Thoracic aorta (tissue), 2 donors: ENCODE measurements at places on chromosomes 16 and 17. TPM values are rescaled to one million over a fixed set of nuclear protein-coding genes. Genes with fewer than 3 reads are reported as not detected.

The ITGAX gene
- 9.7 TPM for total RNA-seq

GRCh38 chr16:69859105-69859989 is 91.8 kb upstream of the CLEC18A start:
- DNase-seq: no peak

GRCh38 chr16:23195366-23195978 is 12.9 kb downstream of the SCNN1G start:
- no peak for DNase-seq

DNA sequence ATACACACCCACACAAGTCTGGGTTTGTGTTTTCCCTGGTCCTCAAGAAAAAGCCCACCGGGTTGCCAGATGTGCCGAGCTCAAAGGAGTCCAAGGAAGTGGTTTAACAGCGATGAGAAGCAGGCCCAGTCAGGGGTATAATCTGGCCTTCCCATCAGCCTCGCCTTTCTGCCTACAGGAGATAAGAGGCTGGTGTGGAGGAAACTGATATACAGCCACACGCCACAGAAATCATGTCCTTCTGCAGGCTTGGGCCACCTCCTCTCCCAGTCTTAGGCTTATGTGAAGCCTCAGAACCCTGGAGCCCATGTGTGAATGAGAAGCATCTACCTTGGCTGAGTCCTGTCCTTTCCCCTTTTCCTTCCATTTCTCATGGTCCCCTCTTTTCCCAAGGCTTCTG is 43.6 kb upstream of the MMP2 start:
- DNase-seq: no peak

DNA sequence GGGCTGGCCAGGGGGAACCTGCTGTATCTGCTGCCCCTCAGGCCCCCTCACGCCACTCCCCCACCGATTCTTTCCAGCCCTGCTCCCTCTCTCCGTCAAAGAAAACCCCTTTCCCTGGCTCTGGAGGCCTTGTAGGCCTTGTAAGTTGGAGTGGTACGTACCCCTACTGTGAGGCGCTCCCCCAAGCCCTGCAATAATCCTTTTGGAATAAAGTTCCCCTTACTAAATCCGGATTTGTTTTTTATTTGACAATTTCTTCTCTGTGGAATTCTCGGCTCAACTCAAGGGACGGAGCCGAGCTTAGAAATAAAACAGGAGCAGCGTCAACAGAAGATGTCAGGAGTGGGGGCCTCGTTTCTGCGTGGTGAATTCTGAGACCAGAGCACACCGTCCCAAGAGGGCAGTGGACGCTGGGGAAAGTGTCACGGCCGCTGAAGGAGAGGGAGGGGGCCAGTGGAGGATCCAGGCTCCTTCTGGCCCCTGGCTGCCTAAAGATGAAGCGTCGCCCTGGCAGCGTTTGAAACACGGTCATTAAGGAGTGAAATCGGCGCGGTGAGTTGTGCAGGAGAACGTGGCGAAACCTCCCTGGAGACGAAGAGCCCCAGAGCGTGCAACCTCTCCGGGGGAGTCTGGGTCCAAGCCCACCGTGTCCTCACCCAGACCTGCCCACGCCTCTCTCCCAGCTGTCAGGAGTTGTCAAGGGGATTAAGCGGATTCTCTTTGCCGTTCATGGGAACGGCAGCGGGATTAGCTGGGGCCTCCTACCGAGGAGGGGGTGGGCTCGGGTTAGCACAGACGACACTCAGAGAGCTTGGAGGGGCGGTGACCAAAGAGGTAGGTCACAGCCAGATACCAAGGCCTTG is 47.0 kb downstream of the SLC7A5 start:
- DNase-seq: no peak

DNA sequence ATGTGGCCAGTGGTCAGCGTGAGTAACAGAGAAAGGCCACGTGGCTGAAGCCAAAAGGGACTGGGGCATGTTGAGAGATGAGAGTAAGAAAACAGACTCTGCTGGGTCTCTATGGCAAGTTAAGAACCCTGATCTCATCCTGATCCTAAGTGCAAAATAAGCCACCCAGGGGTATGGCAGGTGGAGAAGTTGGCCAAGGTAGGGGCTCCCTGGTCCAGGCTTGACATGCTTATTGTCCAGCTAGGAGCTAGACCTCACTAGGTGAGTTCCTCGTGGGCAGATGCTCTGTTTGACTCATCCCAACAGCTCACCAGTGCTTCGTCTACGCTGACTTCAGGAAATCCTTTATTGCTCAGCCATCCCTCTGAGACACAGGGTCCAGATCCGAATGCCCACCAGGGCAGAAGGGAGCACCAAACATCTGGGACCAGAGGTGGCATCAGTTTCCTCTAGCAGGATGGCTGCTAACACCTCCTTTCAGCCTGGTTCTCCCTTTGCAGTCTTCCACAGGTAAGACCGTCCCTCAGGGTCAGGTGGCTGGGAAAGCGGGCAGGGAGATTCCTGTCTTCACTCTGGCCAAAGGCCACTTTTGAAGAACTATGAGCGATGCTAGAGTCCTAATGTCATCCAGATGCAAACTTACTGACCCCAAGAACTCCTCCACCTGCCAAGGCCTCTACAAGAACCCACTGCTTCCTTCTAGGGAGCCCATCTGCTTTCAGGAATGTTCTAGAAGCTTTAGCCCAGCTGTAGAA is 99.5 kb downstream of the CDYL2 start:
- DNase-seq: no peak

The CSF3 gene
- total RNA-seq: not detected

GRCh38 chr16:82345318-82345717 is 175.3 kb upstream of the MPHOSPH6 start:
- DNase-seq: no peak

DNA sequence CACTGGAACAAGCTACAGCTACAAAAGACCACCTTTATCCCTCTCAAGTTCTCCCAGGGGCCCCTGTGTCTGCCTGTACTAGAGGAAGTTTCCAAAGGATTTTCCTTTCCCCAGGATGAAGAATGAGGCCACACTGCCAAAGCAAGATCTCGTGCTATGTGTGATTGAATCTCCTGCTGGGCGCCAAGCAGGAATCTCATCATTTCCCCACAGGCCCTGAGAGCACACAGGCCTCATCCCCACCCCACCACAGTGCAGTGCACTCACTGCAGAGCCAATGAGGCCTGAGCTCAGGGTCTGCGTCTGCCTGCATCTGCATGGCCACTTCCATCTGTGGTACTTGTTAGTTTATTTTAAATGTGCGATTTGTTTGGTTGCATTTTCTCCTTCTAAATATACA is 387.4 kb upstream of the ASIC2 start:
- no peak for DNase-seq

- DNase-seq: no peak
These were observed 661 bp downstream of the LYRM9 start for GRCh38 chr17:27892542-27892865.

GRCh38 chr17:40530531-40530994 is 29.1 kb upstream of the TNS4 start:
- DNase-seq: no peak

The MYL4 gene
- total RNA-seq: not detected

DNA sequence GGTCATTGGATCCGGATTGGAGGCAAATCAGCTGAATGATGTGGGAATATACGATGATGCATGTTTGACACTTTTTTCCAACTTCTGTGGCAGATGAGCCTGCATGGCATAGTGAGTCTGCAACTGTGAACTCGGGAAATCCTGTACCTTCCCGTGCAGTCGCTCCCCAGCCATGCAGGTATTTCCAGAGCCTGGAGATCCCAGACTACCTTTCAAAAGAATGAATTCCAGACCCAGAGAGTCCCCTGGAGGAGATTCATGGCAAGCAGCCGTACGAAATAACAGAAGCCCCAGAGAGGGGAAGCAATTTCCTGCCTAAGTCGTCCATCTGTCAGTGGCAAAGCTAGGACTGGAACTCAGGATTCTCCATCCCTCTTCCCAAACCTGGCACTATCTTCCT is 75.7 kb upstream of the FAM20A start:
- no peak for DNase-seq

DNA sequence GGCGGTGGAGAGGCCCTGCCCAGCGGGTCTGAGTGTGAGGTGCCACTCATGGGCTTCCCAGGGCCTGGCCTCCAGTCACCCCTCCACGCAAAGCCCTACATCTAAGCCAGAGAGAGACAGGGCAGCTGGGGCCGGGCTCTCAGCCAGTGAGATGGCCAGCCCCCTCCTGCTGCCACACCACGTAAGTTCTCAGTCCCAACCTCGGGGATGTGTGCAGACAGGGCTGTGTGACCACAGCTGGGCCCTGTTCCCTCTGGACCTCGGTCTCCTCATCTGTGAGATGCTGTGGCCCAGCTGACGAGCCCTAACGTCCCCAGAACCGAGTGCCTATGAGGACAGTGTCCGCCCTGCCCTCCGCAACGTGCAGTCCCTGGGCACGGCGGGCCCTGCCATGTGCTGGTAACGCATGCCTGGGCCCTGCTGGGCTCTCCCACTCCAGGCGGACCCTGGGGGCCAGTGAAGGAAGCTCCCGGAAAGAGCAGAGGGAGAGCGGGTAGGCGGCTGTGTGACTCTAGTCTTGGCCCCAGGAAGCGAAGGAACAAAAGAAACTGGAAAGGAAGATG is 11.2 kb downstream of the VASN start:
- no peak for DNase-seq

DNA sequence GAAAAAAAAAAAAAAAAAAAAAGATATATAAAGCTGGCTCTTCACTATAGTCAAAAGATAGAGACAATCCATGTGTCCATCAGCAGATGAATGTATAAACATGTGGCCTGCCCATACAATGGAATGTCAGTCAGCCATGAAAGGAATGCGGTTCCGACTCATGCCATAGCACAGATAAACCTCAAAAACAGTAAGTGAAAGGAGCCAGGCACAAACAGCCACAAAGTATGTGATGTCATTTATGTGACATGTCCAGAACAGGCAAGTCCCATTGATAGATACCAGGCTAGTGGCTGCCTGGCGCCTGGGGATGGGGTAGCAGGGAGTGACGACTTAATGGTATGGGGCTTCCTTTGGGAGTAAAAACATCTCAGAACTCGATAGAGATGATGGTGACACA is 155.7 kb downstream of the CMIP start:
- DNase-seq: no peak

GRCh38 chr17:76326306-76326705 is 18.2 kb upstream of the QRICH2 start:
- DNase-seq: no peak

GRCh38 chr17:17343896-17344506 is 40.8 kb downstream of the NT5M start:
- DNase-seq: no peak
